NCI-H1105 (cell line): ENCODE measurements at places on chromosomes 3 and 15.

GRCh38 chr3:65277798-65278197, 590.0 kb upstream of the ADAMTS9 start:
- no peak for DNase-seq

DNA sequence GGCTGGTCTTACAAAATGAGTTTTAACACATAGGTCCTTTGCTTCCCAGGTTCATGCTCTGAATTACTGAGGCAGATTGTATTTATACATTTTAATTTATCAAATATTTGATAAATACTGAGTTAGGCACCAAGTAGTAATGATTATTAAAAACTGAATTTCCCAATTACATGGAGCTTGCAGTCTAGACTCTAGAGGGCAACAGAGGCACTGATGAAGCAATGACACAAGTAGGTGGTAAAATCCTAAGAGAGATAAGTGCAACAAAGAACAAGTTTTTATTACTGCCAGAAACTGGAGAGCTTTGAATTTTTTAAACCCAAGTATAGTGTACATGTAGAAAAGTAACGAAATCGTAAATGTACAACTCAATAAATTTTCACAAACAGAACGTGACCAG, 406.2 kb upstream of the RARB start:
- no peak for DNase-seq

GRCh38 chr3:156676768-156677479, 2.5 kb downstream of the TIPARP start:
- DNase-seq, result no peak

GRCh38 chr3:44958386-44958785, 17.6 kb downstream of the ZDHHC3 start:
- DNase-seq, result no peak

GRCh38 chr3:30641416-30642251, 35.2 kb downstream of the TGFBR2 start:
- no peak for DNase-seq

DNA sequence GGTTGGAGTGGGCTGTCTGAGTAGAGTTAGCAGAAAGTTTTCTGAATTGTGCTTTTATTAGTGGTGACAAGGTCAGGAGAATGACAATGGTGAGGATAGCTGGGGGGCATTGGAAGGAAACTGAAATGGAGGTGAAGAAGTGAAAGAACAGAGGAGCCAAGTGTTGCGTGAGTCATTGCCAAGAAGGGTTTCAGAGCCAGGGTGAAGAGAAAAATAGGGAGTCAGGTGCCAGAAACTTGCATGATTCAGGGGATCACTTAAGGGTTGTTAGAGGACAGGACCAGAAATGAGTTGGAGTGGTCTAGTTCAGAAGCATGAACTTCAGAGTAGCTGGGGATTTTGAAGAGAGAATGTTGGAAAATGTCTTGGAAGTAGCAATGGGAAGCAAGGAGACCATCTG, 86.0 kb upstream of the GALNT15 start:
- DNase-seq, result no peak

GRCh38 chr15:36585774-36586173, 6.3 kb downstream of the CDIN1 start:
- no peak for DNase-seq

- DNase-seq, result no peak
Observed at GRCh38 chr3:190077395-190078045, 43.2 kb downstream of the P3H2 start.

GRCh38 chr15:77716632-77717332, 84.1 kb upstream of the LINGO1 start:
- DNase-seq, result peak; percentile 52

DNA sequence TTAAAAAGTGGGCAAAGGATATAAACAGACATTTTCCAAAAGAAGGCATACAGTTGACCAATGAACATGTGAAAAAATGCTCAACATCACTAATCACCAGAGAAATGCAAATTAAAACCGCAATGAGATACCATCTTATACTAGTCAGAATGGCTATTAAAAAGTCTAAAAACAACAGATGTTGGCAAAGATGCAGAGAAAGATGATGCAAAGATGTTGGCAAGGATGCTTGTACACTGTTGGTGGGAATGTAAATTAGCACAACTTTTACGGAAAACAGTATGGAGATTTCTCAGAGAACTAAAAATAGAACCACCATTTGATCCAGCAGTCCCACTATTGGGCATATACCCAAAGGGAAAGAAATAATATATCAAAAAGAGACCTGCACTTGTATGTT, 53.5 kb downstream of the TLNRD1 start:
- DNase-seq, result no peak

GRCh38 chr15:55917881-55918296, 75.5 kb downstream of the NEDD4 start:
- DNase-seq, result no peak

- no peak for DNase-seq
Observed at GRCh38 chr15:32735989-32736700, 18.3 kb downstream of the GREM1 start.

- no peak for DNase-seq
Observed at GRCh38 chr3:152421162-152421561, 152.4 kb downstream of the MBNL1 start.

DNA sequence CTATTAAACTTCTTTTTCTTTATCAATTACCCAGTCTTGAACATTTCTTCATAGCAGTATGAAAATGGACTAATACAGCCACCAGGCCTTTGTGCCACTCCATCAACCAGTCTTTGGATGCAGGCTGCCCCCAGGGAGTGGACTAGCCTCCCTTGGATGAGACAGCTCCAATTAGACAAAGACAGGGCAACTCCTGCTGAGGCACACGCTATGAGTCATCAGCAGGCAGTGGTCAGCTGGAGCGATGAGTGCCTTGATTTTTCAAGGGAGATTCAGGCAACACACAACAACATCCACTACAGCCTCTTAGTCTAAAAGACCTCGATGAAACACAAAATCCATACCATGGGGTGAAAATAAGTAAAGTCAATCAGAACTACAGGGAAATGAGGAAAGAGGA, 160.1 kb downstream of the ARRDC4 start:
- DNase-seq, result no peak

DNA sequence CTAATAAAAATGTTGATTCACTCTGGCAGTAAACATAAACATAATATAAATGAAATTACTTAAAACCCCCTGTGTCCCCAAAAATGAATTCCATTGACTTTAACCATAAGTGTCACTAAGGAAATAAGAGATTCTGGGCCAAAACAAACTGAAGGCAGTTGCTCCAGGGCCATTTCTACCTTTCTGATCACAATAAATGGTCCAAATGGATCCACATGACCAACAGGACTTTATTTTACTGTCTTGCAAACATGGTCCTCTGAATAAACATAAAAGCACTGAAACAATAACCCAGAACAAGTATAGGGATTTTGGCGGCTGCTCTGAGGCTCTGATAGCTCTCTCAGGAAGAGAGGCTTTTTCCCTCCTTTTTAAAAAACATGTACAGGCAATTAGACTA, 77.3 kb downstream of the ETFA start:
- DNase-seq, result no peak

DNA sequence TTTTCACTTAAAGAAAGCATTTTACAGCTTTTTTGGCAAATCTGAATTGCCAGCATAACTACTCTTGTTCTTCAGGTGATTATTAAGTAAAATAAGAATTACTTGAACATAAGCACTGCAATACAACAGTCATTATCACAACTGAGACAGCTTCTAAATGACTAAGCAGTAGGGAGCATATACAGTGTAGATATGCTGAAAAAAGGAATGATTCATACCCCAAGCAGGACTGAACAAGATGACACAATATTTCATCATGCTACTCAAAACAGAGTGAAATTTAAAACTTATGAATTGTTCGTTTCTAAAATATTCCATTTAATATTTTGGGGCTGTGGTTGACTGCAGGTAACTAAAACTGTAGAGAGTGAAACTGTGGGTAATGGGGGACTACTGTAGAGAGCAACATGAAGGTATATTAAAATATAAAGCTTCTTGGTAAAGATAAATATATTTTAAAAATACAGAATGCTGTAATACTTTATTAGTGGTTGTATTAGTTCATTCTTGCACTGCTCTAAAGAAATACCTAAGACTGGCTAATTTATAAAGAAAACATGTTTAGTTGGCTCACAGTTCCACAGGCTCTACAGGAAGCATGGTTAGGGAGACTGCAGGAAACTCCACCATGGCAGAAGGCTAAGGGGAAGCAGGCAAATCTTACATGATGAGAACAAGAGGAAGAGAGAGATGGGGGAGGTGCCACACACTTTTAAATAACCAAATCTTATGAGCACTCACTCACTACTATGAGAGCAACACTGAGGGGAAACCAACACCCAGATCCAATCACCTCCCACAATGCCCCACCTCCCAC, 84.8 kb downstream of the DCLK3 start:
- no peak for DNase-seq

- DNase-seq, result no peak
Observed at GRCh38 chr3:185421577-185422232, 58.8 kb downstream of the MAP3K13 start.

GRCh38 chr3:5096336-5097008, 25.6 kb upstream of the ARL8B start:
- DNase-seq, result no peak

- DNase-seq, result no peak
Observed at GRCh38 chr15:59052915-59053407, 52.0 kb upstream of the CCNB2 start.

DNA sequence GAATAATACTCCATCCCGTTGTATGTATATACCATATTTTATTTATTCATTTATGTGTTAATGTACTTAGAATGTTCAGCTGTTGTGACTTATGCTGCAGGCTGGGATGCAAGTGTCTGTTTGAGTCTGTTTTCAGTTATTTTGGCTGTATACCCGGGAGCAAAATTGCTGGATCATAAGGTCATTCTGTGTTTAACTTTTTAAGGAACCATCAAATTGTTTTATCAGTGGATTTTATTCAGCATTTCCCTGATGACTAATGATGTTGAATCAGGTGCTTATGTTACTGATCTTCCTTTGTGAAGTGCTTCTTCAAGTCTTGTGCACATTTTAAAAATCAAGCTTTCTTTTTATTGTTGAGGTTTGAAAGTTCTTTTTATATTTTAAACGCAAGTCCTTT, 118.1 kb downstream of the SLC25A26 start:
- DNase-seq, result no peak

DNA sequence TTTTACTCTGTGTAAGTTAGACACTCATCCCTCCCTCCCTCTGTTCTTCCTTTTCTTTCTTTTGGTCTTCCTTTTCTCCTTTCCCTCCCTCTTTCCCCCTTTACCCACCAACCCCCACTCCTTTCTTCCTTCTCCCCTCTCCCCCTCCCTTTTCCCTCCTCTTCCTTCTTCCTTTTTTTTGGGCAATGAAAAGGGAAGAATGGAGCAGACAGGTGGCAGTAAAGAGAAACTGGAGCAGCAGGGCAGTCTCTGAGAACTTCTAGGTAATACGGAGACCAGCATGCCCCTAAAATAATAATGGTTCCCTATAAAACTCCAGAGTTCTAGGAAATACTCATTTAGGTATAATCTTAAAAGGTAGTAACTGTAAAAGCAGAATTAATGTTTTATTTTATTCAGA, 11.4 kb upstream of the GPR171 start:
- DNase-seq, result no peak

DNA sequence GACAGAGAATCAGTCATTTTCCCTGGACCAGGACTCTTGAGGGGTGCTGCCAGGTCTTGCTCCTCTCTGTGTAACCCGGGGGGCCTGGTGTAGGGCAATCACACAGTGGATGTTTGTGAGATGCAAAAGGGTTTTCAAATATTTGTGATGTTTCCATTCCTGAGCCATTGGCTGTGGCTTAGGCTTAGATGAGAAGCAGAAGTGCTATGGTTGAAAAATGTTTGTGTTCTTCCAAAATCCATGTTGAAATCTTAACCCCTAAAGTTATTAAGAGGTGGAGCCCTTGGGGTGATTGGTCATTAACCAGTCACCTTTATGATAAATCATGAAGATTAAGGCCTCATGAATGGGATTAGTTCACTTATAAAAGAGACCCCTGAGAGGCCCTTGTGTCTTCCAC, 36.5 kb downstream of the CORO2B start:
- no peak for DNase-seq

DNA sequence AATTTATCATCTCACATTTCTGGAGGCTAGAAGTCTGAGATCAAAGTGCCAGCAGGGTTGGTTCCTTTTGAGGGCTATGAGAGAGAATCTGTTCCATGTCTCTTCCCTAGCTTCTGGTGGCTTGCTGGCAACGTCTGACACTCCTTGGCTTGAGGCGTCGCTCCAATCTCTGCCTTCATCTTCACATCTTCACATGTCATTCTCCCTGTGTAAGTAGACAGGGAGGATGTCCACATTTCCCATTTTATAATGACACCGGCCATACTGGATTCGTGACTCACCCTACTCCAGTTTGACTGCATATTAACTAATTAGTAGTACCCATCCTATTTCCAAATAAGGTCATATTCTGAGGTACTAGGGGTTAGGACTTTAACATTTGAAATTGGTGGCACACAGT, 17.5 kb upstream of the ARHGAP31 start:
- no peak for DNase-seq

DNA sequence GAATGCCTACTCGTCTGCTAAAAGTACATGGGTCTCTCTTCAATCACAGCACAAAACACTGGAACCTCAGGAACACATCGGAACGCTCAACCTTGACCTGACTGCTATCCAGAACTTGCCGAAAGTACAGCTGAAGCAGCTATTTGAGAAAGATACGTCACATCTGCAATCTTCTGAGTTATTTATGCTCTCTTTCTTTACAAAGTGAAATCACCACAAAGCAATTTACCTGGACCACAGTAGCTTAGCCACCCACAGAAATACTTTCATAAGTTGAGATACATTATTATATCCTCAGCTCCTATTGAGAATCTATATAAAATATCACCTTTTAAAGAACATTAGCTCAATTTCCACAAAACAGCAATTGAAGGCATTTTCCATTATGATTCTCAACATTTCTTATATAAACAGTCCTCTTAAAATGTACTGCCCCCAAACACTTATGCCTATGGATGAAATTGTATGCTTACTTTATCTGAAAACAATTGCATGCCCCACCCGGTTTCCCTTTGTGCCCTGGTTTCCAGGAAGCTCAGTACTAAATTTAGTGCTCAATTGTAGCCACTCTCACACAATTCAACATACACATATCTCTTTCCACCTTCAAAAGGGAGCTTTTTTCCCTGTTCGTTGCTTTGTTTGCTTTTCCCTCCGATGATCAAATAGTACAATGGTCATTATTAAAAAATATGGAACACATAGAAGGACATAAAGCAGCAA, 31.8 kb downstream of the HEG1 start:
- no peak for DNase-seq

GRCh38 chr3:193783166-193783896, 190.3 kb downstream of the OPA1 start:
- no peak for DNase-seq
